ENCODE measurements at places on chromosomes 4 and X.

- no peak for DNase-seq
Observed at GRCh38 chr4:83582289-83582785, 46.4 kb downstream of the GPAT3 start.

GRCh38 chrX:42565739-42566138 is 212.2 kb downstream of the PPP1R2C start:
- no peak for DNase-seq

DNA sequence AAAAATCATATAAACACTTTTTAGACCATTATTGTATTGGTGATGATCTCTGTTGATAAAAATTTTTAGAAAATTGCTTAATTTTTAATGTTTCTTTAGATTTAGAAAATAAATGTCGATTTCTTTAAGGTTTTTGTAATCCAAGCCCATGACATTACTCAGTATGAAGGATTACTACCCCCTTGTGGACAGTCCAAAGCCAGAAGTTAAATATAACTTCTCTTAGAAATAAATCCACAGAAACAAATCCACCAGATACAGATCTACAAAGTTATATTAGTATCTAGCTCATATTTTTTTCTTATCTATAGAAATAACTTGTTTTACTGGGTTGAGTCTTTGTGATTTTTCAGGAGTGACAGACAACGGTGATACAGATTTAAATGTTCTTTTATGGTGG is 18.9 kb downstream of the TIFA start:
- DNase-seq, result no peak

DNA sequence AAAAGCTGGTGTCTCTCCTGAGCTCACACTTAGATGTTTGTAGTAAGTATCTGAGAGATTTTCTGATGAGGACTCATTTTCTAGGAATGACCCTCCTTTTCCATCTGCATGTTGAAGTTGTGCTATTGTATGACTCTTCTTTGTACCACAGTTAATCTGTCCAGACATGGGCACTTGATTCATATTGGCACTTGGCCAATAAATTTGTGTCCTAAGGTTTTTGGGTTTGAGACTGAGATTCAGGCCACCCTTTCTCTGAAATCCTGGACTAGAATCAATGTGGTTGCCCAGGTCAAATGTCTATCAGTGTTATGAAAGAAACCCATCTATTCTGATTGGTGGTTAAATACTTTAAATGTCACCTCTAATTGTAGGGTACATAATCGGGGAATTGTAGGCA is 869.0 kb downstream of the SH3BGRL start:
- DNase-seq, result no peak

GRCh38 chrX:152845618-152846240 is 14.9 kb downstream of the NSDHL start:
- no peak for DNase-seq

GRCh38 chr4:119103263-119103662 is 32.4 kb upstream of the MYOZ2 start:
- DNase-seq, result no peak

GRCh38 chr4:116389139-116389538 is 696.2 kb downstream of the TRAM1L1 start:
- no peak for DNase-seq

GRCh38 chr4:23091711-23092110 is 399.0 kb downstream of the GBA3 start:
- DNase-seq, result no peak

GRCh38 chr4:1399508-1400190 is 6.6 kb downstream of the NKX1-1 start:
- no peak for DNase-seq

All from activated T-helper 9 cell treated with anti-CD3 and anti-CD28 coated beads, Interleukin-2, amount 50 U/mL, for 16 hours (primary cell).